Fibroblast of skin of right biceps (primary cell): ENCODE measurements at places on chromosomes 6 and 20.

DNA sequence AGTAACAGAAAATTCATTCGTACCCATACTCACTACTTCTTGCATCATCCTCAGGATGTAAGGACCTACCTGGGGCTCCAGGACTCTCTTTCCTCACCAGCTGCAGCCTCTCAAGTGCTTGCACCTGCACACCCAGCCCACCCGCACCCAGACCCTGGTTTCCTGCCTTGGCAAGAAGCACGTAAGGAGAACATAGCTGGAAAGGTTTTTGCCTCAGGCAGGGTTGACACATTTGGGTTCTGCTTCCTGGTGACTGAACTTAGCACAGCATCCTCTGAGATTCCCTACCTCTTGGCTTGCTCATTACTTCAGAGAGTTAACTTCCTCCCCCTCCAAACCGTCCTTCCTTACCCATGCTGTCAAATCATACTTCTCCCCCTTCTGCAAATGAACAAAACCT lies 556.9 kb downstream of the CD83 start:
- no peak for DNase-seq

DNA sequence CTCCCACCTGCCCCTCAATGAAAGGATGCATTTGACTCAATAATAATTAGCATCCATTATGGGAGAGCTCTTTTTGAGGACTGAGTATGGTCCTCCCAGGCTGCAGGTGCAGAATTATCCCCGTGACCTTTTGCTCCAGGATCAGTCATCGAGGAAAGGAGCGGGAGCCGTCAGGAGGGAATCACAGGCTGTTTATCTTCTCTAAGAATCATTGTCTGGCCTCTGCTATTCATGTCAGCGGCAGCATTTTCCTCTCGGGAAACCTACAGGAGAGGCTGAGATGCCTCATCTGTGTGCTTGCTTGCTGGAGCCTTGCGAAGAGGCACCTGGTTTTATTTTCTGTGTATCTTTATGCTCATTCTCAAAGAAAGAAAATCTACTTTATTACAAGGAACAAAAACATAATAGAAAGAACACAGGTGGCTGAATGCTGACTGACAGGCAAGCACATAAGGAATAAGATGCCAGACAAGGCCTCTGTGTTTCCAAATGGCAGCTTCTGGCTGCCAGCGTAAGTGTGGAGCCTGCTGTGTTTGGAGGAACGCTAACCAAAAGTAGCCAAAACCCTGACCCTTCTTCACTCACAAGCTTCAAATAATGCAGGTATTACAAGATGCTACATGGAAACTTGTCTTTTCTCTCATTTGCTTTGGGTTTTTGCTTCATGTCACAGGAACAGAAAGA lies 539.1 kb upstream of the MARCKS start:
- DNase-seq, result no peak

DNA sequence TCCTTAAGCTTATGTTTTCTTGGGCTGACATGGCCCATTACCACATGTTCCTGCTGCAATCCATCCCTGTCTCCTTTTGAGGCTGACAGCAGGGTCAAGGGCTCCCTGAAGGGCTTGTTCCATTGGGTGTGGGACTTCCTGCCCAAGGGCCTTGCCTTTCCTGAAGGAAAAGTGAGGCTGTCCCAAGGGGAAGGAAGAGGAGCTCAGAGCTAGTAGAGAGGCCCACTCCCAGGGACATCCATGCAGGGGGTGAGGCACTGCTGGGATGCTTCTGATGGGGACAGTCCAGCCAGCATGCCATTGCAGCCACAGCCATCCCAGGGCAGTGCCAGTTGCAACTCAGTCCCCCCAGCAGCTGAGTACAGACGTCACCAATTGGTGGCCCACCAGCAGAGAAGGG lies 138.4 kb upstream of the FOXA2 start:
- no peak for DNase-seq

- no peak for DNase-seq
Observed at GRCh38 chr6:6890400-6890858, 217.3 kb upstream of the RREB1 start.

DNA sequence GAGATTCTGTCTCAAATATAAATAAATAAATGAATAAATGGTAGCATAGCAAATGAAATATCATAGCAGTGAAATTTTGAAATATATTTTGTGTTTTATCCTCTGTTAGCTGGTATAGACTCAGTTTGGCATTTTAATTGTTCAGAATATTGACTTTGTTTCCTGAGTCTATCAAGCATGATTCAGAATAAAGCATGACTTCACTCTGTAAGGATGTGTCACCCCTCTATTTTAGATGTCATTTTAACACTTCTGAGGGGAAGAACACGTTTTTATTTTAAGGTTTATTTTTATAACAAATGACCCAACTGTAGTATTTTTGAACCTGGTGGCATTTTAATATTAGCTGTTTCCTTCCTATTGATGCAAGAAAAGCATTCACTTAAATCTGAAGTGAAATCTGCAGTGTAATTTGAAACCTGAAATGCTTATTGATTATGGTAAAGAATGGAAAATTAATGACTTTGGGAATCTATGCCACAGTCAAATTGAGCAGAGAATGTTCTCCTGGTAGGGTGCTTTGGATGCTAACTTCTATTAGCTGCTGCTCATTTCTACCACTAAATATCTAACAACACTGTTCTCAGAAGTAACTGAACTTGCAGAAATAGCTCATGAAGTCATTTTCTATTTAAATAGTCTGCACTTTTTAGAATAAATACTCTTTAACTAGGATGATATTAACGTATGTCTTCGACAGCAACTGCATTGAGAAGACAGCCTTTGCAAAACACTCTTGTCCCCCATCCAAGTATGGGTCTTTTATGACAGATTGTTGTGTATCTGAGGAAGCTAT lies 114.2 kb downstream of the SOX4 start:
- no peak for DNase-seq

DNA sequence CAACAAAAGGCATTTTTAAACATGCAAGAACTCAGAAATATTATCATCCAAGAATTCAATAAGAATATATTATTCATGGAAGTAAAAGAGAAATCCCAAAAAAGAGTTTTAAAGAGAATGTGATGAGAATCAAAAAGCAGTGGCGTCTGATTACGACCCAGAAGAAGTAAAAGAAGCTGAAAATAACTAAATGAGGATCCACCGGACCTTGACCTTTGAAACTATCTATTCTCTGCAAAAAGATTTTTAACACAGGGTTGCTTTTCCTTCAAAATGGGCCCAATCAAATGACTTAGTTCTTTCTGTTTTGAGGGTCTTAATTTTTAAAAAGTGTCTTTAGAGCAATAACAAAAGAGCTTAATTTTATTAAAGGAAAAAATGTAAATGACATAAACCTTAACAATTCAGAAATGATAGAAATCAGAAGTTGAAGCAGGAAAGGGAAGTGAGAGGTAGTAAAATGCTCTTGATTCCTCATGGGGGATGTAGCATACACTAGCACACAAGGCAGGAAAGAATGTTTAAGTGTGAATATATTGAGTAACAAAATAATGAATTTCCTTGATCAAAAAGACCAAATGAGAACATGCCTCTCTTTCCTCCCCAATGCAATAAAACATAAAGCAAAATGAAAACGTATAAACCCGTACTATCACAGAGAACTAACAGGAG lies 223.1 kb upstream of the PRDM1 start:
- DNase-seq, result no peak
